ENCODE measurements at places on chromosomes 5 and 9.

DNA sequence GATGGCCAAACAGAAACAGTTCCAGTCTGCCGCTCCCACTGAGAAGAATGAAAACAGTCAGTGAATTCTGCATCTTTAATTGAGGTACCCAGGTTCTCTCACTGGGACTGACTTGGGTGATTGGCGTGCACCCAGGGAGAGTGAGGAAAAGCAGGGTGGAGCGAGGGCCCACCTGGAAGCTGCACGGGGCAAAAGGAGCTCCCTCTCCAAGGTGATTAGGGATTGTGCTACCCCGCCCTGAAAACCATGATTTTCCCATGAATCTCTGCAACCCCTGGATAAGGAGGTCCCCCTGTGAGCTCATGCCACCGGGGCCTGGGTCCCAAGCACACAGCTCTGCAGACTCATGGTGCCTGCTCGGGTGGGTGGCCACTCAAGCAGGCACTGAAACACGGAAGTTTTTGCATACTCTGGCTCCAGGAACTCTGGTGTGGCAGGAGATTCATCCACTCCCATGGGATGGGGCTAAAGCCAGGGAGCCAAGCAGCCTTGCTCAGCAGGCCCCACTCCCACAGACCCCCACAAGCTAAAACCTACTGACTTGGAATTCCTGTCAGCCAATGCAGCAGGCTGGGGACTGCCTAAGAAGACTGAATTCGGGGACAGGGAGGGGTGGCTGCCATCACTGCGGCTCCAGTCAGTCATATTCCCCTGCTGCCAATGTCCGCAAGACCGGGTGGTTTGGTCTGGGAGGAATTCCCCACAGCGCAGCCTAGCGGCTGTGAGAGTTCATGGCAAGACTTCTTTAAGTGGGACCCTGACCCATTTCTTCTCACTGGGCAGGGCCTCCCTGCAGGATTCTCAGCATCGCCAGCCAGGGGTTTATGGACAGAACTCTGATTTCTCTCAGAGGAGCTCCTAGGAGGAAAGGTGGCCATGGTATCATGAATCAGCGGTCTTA lies 652.2 kb upstream of the RGMB start:
- no peak for DNase-seq

- DNase-seq, result peak; percentile 32
Observed at GRCh38 chr9:122346478-122347347, 24.1 kb upstream of the PTGS1 start.

DNA sequence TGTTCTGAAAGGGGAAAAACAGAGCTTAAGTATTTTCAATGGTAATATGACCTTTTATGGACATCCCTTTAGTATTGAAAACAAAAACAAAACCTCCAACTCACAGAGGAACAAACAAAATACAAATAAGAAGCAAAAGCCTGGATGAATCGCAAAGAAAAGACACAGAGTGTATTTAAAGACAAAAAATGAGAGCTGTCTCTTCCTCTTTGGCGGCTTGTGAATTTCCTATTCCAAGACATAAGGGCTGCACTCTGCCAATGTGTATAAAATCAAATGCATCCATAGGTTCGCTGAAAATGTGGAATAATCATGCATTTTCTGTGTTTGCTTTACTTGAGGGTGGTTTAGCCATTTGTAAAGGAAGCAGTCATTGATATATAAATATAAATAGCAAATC lies 739.3 kb upstream of the ZNF608 start:
- DNase-seq, result no peak

GRCh38 chr5:138696501-138696900 lies 56.7 kb upstream of the CTNNA1 start:
- no peak for DNase-seq

GRCh38 chr9:16870596-16871335 lies at the start of gene BNC2:
Gene BNC2, minus strand, starts transcription at chr9:16870670. Its CDS starts 22 bp downstream, at chr9:16870648.
- peak; percentile 81 for DNase-seq
